Stimulated activated CD4-positive, alpha-beta T cell treated with anti-CD3 and anti-CD28 coated beads, TNF-alpha, amount 100 ng/mL, for 24 hours (primary cell): ENCODE measurements at places on chromosomes 7 and 10.

GRCh38 chr7:127392182-127392565, 334 bp downstream of the ZNF800 start:
- peak; percentile 46 for DNase-seq

DNA sequence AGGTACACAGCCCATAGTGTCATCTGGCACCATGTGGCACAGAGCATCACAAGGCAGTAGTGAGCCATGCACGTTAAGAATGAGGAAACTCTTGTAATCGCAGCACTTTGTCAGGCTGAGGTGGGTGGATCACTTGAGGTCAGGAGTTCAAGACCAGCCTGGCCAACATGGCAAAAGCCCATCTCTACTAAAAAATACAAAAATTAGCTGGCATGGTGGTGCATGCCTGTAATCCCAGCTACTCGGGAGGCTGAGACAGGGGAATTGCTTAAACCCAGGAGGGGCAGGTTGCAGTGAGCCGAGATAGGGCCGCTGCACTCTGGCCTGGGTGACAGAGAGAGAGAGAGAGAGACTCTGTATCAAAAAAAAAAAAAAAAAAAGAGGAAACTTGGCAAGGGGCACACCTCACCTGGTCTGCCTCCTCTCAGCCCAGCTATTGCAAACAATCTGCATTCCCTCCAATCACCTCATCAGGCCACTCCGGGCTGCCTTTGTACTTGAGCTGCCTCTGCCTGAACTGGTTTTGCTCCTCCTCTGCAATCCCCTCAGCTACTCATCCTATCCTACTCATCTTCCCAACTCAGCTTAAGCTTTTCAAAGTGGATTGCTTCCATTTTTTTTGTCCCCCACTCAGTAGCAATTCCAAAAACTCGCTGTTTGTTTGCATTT, 46.0 kb upstream of the OPTN start:
- no peak for DNase-seq

DNA sequence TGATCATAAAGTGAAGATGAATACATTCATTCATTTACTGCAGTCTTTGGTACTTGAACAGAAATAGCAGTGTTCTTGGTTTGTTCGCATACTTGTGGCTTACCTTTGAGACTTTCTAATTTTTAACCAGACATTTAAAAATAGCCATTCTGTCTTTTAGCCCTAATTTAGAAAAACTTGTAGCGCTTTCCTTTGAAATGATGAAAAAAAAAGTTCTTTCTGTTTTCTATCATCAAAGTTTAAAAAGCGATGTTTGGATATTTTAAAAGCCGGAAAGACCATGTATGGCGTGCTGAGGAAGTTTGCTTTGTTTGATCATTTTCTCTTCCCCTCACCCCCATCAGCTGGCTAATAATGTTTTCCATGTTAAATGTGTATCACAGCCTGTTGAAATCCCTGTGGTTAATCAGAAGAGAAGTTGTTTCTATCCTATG, 116.3 kb downstream of the CUX1 start:
- no peak for DNase-seq

DNA sequence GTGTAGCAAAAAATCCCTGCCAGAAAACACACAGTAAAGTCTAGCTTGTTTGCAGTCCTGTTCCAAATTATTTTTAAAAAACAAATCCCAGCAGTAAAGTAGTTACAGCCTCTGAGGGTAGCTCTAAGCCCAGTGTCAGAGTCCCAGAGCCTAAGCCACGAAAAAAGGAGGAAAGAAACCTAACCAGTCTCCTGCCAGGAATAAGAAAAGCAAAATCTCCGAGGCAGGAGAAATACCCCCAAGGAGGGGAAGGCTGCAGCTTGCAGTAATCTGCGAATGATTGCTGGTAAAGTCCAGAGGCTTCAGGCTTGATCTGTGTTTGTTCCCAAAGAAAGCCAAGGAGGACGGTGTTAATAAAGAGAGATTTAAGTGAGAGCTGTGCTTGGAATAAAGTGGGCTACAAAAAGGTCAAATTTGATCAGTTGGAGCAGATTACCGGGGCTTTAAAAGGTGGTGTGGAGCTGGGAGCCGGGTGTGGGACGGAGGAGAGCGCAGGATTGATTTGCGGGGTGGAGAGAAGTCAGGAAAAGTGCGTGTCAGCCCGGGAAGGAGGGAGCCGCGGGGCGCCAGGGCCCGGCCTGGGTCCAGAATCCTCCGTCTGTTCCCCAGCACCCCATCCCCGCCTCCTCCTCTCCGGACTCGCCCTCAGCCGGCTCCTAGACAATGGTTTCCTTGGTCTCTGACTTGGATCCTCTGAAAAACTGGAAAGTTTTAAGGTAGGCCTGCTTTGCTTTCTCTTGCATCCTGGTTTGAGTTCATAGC, 219.4 kb upstream of the CELF2 start:
- DNase-seq, result no peak

DNA sequence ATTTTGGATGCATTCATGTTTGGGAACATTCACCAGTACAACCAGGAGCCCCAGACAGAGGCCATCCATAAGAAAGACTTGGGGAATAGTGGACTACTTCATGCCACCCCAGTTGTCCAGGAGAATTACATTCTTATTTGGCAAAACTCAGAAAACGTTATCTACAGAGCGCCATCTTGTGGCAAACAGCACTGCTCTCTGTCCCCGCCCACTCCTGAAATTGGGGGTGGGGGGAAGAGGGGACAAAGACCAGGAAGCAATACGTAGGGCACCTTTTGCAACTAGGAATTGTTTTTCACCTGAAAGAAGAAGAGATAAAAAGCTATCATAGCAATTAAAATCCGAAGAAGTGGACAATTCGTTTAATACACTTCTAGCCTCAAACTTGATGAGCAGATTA, 134.6 kb upstream of the MGMT start:
- no peak for DNase-seq

DNA sequence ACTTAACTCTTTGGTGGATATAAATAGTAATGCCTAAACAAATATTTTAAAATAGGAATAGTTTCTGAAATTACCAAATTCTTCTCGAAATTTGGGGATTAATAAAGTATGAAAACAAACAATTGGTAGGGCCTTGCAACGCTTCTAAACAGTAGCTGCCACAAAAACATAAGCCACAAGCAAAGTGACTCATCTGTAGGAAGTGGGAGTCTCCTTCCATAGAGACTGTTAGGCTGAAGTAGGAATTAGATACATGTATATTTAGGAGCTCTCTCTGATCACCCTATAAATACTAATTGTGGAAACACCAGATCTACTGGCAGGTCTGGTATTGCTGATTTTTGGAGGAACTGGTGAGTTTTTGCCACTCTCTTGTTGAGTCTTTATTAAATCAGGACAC, 5.7 kb upstream of the LMOD2 start:
- DNase-seq, result no peak

GRCh38 chr7:14734839-14735321, 167.7 kb downstream of the DGKB start:
- no peak for DNase-seq

DNA sequence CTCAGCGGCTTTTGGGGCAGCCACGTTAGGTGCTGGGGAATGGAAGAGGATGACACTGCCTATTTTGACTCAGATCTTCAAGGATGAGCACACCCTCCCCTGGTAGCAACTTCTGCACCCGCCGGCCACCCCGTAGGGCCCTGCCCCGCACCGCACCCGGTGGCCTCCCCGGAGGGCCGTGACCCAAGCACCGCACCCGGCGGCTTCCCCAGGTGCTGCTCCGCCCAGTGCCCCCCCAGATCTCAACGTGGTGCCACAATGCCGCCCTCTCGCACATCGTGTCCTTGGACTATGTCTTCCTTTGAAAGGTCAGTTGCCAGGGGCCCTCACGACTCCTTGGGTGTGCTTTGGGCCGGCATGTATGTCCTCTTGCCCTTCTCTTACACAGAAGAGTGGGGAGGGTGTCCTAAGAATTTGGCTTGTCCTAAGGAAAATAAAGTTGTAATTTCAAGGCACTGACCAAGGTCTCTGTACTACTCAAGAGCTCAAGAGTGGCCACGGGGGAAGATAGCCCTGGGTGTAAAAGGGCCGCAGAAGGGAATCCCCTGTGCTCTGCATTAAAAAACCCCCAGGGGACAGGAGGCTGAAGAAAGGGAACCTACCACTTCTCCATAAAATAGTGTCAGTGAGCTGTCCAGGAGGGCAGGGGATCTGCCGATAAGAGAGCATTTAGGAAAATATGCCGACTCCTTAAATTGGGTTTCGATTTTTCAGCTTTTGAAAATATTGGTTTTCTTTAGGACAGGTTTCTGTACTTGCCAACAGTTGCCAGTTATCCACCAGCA, 1.6 kb upstream of the LANCL2 start:
- no peak for DNase-seq

DNA sequence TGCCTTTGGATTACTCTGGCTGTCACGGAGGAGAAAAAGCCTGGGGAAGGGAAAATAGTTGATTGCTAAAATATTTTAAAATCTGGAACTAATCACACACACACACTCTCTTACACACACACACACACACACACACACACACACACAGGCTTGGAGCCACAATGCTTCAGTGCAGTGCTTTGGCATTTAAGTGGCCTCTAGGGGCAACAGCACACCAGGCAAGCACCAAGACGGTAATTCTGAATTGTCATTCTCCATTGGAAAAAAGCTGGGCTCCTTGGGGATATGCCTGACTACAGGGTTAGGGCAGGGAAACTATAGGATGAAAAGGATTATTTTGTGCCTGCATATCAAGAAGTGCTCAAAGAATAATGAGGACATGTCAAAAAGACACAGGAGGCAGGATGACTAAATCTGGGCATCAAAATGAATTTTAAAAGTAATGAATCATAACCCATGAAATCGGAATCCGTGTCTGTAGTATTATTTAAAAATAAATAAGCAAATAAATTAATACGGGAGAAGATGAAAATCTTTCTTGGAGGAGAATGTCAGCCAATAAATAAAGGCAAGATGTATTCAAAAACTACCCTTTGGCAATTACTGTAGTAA, 30.4 kb upstream of the DDC start:
- DNase-seq, result no peak

DNA sequence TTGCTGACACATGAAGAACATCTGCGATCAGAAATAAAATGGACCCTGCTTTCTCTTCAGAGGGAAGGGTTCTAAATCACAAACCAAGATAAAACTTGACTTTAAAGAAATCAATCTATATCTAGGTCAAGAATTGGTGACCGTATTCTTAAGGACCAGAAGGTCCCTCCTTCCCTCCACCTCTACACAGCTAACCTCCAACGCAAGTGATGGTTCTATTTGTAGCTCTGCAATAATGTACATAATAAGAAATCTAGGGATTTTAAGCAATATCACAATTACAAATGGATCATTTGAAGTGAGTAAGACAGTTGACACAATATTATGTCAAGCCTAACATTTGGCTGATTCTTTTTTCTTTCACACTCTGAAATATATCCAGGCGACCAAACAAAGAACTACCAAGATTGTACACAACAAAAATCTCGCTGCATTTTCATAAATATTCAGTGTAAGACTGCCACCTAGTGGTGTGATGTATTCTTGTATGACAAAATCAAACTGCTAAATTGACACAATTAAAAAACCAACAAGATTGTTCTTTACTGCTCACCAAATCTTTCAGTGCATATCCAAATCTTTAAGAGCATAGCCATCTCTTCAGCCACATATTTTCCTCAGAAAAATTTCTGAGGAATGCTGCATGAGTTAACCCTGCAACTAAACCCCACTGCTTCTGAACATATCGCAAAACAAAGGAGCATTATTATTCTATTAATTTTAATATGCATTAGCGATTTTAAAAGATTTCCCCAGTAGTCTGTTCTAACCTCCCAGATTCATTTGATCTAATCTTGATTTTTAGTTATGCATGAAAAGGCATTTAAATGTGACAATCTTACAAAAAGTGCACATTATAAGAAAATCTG, 44.5 kb downstream of the ICA1 start:
- DNase-seq, result peak; percentile 38

DNA sequence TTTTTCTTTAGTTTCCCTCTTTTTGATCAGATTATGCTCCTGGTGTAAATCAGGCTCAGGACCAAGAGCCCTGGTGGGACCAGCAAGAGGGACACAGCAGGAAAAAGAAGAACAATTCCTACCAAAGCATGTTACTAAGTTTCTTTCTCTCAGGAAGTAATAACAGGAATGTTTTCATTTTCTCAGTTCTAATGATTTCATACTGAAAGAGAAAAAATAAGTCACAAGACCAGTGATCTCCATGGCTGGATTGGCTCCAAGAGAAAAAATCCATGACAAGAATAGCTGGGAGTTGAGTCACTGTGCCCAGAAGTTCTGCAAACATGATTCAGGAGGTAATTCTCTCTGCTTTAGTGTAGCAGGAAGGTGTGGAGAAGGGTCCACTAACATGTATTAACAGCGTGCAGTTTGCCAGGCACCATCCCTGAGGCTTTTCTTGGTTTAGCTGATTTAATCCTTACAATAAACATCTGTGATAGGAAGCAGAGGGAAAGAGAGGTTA, 23.8 kb upstream of the IFIT2 start:
- no peak for DNase-seq

DNA sequence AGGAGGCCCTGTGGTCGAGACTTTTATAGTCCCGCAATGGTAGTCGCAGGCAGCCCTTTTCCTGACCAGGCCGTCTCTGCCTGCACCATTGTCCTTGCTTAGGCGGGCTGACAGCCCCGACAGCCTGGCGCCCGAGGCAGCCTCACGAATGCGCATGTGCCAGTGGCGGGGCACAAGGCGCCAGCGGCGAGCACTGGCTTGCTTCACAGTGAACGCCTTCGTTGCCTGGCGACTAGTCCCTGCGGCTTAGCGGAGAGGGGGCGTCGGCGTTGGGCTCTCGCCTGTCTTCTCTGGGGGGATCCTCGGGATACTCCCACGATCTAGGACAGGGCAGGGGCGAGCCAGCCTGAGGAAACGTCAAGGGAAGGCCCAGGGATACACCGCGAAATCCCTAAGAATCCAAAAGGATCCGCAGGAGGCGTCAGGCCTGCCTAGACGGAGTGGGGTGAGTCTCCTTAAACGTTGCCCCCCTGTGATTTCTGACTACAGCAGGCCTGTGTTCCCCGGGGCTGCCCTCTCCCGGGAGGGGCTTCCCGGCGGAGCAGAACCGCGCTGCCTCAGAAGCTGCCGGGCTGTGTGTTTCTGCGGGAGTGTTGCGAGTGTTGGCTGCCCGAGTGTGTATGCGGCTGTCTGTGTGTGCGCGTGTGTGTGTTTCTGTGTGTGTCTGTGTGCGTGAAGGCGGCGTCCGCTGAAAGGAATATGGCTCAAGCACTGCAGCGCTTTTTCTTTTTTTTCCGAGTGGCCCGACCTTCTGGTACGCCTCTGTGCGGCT, 20.5 kb upstream of the ZNF273 start:
- no peak for DNase-seq

GRCh38 chr7:25583621-25584020, 355.3 kb upstream of the NPVF start:
- no peak for DNase-seq

DNA sequence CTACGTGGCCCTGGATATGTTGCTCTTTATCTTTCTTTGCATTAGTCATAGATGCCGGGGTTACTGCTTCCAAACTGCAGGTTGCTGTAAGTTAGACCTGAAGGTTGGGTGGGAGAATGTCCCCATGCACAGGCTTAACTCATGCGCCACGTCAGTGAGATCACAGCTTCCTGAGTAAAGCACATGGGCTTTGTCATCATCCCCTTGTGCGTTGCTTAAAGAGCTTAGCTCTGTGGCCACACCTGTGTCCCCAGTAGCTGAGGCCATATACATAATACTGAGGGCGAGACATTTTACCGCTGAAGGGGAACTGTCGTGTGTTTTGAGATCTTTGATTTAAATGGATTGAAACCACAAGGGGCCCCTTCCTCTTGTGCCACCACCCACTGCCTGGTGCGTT, 45.8 kb upstream of the BTBD16 start:
- DNase-seq, result no peak
